ENCODE measurements at places on chromosomes 13 and 19.

DNA sequence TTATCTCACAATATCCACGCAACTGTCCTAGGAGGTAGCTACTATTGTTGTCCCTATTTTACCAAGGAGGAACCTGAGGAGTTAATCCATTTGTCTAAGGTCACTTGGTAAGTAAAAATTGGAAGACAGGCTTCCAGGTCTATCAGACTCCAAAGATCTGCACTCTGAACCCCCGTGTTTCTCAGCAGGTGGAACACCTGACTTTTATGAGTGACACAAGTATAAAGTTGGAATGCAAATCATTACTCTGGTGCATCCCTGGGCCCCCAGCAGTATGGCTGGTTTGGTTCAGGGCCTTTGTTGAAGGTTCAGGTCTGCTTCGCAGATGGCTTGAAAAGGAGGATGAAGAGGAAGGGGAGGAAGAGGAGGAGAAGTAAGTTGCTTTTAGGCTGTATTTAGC is 46.0 kb downstream of the RGCC start:
- DNase-seq: no peak

DNA sequence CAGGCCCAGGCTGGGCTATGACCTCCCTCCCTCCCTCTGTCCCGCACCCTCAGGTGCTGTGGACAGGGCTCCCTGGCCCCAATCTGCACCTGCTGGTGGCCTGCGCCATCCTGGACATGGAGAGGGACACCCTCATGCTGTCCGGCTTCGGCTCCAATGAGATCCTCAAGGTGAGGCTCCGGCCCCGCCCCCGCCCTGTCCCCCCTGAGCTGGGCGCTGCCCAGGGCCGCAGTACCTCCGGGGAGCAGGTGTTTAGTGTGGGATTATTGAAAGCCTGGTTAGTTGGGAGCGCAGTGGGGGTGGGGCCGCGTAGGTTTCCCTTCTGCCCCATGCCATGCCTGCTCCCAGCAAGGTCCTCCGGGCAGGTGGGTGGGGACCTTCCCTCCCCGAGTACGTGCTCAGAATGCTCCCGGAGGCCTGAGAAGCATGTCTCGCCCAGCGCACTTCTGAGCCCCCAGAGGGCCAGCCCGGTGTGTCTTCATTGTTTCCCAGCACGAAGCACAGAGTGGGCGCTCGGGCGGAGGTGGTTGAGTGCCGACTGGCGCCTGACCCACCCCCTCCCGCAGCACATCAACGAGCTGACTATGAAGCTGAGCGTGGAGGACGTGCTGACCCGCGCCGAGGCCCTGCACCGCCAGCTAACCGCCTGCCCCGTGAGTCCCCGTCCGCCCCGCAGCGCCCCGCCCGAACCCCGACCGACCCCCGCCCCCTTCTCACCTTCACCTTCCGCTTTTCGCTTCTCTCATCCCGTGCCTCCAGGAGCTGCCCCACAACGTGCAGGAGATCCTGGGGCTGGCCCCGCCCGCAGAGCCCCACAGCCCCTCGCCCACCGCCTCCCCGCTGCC is 8.8 kb downstream of the IL4I1 start:
- DNase-seq: no peak

DNA sequence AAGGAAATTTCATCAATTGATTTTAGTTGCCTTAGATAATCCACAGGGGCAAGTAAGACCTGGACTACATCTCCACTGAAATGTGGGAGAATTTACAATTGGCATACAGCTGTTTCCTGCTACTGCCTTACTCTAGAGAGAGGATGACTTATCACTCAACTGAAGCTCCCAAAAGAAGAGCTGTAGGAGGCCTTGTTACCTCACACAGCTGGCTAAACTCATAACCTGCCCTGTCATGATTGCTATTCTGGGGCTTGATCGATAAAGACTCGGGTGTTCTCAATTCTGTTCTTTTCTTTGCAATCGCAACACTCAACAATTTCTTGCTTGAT is 1396.4 kb downstream of the EFNB2 start:
- no peak for DNase-seq

DNA sequence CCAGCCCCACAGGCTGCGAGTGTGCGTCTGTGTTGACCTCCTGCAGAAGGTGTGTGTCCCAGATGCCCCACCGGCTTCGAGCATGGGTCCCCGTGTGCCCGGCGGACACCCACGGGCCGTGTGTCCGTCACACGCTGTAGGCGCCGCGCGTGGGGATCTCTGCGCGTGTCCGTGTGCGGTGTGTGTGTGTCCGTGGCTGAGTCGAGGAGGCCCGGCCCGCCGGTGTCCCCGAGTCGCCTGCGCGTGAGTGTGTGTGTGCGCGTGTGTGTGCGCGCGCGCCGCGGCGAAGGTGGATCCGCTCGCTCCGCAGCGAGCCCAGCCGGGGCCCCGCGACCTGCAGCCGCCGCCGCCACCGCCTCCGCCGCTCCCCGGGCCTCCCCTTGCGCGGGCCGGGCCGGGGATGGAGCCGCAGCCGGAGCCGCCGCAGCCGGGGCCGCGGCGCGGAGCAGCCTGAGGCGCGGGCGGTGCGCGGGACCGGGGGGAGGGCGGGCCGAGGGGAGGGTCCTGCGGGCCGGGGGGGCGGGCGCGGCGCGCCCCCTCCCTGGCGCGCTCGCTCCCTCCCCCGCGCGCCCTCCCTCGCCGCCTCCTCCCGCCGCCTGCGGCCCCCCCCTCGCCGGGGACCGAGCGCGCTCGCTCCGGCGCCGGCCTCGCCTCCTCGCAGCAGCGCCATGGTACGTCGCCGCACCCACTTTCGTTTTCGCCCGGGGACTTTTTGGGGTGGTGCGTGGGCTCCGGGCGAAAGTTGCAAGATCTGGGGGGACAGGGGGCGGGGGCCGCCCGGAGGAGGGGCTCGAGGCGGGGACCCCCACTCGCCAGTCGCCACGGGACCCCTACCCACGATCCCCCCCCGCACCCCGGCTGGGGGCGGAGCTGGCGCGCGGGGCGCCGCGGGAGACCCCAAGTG is 7.1 kb upstream of the NFIC start:
- DNase-seq: peak; percentile 61

DNA sequence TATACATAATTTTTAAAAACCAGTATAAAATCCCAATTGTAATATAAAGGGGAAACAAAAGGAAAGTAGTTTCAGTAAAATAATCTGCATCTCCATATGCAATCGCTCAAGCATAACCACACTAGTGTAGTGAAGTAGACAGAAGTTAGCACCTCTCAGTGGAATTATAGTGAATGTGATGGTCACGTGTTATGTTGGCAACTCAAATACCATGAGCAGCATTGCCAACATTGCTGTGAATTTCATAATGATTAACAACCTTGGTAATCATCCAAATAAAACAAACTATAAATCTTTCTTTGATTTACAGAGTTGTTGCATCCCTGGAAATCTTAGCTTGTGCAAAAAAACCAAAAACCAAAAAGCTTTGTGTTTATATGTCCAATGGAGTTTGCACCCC is 77.3 kb upstream of the SIAH3 start:
- DNase-seq: no peak

DNA sequence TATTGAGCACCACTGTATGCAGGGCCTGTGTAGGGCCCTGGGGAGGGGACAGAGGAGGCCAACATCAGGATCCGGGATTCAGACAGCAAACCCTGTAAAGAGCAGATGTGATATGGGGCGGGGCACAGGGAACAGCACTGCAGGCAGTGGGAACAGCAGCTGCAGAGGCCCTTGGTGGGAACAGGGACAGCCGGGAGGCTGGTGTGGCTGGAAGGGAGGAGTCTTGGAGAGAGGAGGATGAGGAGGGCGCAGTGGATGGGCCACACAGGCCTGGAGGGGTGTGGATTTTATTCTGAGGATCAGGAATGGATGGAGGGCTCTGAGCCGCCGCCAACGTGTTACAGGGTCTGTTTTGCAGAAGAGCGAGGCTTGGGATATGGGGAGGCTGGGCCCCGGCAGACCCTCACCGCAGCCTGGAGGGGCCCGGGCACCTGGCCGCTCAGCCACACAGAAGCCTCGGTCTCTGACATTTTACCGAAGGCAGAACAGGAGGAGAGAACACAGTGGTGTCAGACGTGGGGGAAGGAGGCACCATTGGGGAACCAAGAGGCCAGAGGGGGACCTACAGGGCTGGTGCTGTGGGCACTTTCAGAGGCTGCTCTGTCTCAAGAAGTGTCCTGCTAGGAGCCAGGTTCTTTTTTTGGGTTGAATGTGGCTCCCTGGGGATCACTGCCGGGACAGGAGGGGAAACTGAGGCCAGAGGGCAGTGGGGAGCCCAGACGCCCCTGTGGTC is 6.9 kb downstream of the EFNA2 start:
- DNase-seq: no peak

GRCh38 chr13:49690133-49690994 is 922 bp downstream of the EBPL start:
- DNase-seq: no peak

DNA sequence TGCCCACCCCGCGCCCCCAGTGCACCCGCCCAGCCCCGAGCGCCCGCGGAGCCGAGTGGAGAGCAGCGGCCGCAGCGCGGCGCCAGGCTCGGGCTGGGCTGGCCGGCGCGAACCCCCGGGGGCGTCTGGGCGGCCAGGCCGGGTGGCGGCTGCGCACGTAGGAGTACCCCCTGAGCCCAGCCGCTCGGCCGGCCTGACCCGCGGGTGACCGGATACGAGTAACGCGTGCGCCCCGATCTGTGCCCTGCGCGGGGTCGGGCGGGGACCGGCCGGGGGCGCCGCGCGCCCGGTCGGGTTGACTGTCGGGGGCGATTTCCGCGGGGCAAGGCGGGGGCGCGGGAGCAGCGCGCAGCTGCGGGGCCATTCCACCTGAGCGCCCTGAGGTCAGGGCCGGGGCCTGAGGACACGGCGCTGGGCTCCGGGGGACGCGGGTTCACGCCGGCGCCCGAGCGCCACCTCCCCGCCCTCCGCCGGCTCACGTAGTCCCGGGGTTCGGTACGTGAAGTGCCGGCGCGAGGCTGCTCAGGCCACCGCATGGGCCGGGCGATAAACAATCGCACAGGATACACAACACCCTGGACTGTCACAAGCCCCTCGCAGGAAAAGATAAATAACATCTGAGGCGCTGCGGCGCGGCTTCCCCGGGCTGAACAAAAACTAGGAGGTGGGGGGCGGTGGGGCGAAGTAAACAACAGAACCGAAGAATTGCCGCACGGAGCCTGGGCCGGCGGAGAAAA is 37.6 kb upstream of the FLT1 start:
- DNase-seq: no peak

Measured in T-helper 22 cell (primary cell).